ENCODE measurements at places on chromosomes 1 and 21. TPM values are rescaled to one million over a fixed set of nuclear protein-coding genes. Genes with fewer than 3 reads are reported as not detected.

DNA sequence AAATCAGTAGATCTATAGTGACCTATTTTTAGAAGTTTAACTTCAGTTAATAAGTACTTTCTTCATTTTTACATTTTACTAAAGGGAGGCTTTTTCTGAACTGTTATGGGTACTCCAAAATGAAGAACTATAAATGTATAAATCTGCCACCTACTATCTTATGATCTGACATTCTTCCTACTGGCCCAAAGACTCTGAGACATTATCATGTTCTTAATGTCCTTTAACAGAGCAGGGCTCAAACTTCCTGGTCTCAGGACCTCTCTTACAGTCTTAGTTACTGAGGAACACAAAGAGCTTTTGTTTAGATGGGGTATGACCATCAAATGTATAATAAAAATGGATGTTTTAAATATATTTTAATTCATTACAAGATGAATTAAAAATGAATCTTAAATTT, 8.9 kb downstream of the TRIM33 start:
- H3K36me3 ChIP-seq: no peaks in the 10 kb centered on the region
- peaks cover 25% of the 10 kb centered on the region for H3K4me1 ChIP-seq
- no peak for DNase-seq
- H3K27me3 ChIP-seq: no peaks in the 10 kb centered on the region

DNA sequence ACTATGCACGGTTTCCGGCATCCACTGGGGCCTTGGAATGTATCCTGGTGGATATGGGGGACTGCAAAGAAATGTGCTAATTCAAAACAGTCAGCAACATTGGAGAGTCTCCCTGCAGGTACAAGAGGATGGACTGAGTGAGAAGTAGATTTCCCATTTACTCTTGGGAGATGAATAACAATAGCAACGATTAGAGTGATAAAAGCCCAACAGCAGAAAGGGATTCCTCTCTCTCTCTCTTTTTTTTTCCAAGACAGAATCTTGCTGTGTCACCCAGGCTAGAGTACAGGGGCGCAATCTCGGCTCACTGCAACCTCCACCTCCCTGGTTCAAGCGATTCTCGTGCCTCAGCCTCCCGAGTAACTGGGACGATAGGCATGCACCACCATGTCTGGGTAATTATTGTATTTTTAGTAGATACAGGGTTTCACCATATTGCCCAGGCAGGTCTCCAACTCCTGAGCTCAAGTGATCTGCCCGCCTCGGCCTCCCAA, 5.0 kb upstream of the SHCBP1L start:
- no peak overlapping the region for H3K27ac ChIP-seq
- H3K27me3 ChIP-seq: no peaks in the 10 kb centered on the region
- no peak for DNase-seq
- no peaks in the 10 kb centered on the region for H3K4me1 ChIP-seq
- H3K4me3 ChIP-seq: no peak overlapping the region

- peaks cover 49% of the 10 kb centered on the region for H3K36me3 ChIP-seq
- no peak overlapping the region for H3K4me3 ChIP-seq
- H3K27ac ChIP-seq: no peak overlapping the region
- H3K27me3 ChIP-seq: no peaks in the 10 kb centered on the region
- DNase-seq: no peak
- no peaks in the 10 kb centered on the region for H3K4me1 ChIP-seq
Measured at GRCh38 chr1:11158720-11159321, 30.3 kb upstream of the ANGPTL7 start.

- no peaks in the 10 kb centered on the region for H3K4me1 ChIP-seq
- no peak overlapping the region for H3K4me3 ChIP-seq
- DNase-seq: no peak
- H3K36me3 ChIP-seq: no peaks in the 10 kb centered on the region
- H3K27ac ChIP-seq: no peak overlapping the region
Measured at GRCh38 chr1:75588779-75589475, 22.0 kb downstream of the SLC44A5 start.

Gene ADCY10
- 0.11 TPM for total RNA-seq

Measured in upper lobe of left lung (tissue), 6 donors.